Stimulated activated CD4-positive, alpha-beta T cell treated with anti-CD3 and anti-CD28 coated beads, TNF-alpha, amount 100 ng/mL, for 24 hours (primary cell): ENCODE measurements at places on chromosomes 6 and 20.

- DNase-seq = no peak
Measured at GRCh38 chr20:61510778-61511330, 258.8 kb downstream of the CDH4 start.

DNA sequence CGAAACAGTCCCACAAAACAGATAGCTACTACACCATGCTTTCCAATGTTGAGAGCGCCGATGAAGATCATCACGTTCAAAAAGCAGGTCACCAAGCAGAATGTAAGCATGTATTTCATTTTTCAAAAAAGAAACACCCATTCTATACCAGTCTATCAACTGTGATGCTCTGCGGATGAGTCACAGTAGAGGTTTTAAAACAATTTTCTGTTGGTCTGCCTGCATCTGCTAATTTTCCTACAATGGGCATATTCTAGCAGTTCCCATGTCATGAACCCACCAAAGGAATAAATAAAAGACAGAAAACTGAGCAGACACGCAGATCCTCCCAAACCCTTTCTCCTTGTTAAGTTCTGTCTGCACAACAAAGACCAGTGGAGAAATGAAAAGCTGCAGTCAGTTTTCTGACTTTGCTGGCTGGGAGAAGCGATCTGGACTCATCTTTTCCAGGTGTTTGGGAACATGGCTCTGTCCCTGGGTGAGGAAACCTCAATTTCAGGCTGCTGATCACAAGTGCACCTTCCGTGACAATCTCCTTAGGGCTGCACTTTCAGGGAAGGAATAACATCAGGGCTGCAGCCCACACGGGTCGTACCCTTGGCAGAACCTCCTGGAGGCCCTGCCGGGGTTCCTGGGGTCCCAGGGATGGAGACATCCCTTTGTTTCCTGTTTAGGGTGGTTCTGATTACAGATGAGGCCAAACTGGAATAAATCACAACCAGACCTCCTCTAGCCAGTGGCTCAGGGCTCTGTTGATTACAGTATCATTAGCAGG lies 200.1 kb downstream of the BMP7 start:
- no peak for DNase-seq

- no peak for DNase-seq
Measured at GRCh38 chr6:33173535-33174180, 18.6 kb downstream of the COL11A2 start.

DNA sequence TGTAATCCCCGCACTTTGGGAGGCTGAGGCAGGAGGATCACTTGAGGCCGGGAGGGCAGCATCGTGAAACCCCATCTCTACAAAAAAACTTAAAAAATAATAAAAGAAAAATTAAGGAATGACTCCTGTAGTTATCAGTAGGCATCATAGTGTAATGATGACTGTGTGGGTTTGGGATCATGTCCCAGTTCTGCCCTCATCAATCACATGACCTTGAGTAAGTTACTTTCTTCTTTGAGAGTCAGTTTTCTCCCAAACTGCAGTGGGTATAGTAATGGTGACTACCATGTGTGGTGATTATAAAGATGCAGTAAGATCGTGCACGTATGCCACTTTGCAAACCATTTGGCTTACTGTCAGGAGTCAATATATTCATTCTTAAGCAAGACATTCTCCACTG lies 89.2 kb downstream of the TXNDC5 start:
- DNase-seq = no peak

DNA sequence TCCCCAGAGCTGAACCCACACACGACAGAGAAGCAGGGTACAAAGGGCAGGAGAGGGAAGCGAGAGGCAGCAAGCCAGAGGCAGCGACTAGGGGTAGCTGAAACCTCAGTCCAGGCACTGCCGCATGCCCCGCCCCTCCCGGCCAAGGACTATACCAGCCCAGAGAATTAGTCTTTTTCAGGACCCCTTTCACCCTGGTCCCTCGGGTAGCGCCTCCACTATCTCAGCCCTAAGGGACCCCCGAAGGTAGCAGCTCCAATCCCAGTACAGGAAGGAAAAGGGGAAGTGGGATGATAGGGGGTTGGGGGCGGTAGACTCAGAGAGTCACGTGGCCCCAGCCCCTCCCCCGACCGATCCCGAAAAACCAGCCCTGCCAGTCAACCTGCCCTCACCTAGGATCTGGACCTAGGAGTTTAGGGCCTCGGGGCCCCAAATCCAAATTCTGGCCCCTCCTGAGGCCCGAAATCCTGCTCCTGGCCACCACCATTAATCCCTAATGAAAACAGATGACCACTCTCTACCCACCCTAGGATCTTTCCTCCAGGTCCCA lies 1.3 kb downstream of the RGL2 start:
- no peak for DNase-seq

- DNase-seq = no peak
Measured at GRCh38 chr6:36797055-36797454, 42.2 kb downstream of the CPNE5 start.

DNA sequence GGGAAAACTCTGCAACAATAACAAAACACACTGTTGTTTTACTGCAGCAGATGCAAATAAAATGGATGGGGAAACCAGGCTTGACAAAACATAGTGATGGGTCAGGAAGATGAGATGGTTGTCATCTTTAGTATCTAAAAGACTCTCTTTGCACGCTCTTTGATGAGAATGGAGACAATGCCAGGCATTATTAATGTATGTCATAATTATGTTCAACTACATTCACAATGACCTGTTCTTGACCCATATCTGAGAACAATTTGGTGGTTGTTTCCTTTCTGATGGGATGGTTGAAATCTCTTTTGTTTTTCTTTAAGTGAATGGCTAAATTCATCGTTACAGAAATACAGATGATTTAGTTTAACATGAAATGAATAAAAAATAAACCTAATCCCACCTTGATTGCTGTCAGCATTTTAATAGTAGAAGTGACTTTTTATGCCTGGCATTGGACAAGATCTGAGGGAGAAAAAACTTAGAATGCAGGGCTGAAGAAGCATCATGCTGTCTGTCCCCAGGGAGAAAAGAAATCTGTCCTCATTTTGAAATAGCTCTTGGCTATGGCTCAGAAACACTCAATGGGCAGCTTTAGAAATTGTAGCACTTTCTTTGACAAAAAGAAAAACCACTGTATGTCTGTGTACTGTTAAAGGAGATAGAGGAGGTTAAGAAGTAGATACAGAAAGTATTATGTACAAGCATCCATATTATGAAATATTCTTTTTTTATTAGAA lies 12.4 kb upstream of the GRIK2 start:
- no peak for DNase-seq
